ENCODE measurements at places on chromosomes 6 and 20.
A peak's percentile ranks its signal among the peaks of the same experiment; 100 is the strongest.

- DNase-seq, result no peak
Measured at GRCh38 chr6:87154641-87154992, 748 bp upstream of the ZNF292 start.

DNA sequence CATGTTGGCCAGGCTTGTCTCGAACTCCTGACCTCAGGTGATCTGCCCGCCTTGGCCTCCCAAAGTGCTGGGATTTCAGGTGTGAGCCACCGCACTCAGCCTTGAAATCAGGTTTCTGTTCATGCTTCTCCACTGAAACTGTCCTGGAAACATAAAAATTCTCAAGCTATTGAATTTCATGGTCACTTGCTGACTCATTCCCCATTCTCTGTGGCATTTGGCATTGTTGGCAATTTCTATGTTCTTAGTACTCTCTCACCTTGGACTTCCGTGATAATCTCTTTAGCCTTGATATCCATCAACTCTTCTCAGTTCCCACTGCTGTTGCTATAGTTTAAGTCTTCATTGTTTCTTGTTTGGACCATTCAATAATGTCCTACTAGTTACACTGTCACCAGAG lies 6.2 kb downstream of the SEL1L2 start:
- DNase-seq, result no peak

DNA sequence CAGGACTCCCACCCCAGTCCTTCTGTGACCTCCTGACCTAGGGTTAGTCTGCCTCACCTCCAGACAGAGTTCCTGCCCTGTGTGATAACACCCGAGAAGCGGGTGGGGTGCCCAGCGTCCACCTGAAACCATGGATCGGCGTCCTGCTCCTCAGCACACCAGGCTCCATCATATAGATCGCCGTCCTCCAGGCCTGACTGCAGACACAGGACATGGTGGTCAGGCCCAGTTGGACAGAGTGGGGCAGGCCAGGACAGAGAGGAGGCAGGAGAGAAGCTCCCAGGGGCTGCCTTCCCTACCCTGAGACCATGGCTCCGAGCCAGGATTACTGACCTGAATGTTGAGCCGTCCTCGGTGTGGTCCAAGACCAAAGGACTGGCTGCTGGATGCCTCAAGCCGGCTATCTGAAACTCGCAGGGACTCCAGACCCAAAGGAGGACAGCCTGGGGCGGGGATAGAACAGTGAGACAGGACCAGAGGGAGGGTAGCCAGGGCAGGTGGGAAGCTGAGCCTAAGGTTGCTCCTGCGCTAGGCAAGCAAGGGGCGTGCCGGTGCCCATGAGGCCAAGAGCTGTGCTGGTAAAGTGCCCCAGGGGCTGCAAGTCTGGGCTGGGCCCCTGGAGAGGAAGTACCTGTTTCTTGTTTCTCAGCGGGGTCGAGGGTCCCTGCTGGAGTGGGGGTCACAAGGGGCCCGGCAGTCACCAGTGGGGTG lies 2.2 kb downstream of the CPXM1 start:
- DNase-seq, result no peak

- no peak for DNase-seq
Measured at GRCh38 chr20:32577023-32577422, 8.1 kb downstream of the NOL4L start.

DNA sequence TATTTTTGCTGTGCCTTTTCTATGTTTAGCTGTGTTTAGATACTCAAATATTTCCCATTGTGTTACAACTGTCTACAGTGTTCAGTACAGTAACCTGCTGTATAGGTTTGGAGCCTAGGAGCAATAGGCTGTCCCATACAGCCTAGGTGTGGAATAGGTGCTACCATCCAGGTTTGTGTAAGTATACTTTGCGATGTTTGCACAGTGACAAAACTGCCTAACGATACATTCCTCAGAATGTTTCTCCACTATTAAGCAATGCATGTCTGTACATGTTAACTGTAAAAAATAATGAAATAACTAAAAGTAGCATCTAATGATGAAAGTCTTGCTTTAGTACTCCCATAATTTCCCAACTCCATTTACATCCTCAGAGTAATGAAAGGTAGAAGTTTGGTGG lies 46.0 kb downstream of the SERAC1 start:
- no peak for DNase-seq

GRCh38 chr6:11248974-11249761 lies 16.7 kb upstream of the NEDD9 start:
- DNase-seq, result no peak

GRCh38 chr20:45611054-45611453 lies 18.5 kb upstream of the WFDC10A start:
- DNase-seq, result no peak

DNA sequence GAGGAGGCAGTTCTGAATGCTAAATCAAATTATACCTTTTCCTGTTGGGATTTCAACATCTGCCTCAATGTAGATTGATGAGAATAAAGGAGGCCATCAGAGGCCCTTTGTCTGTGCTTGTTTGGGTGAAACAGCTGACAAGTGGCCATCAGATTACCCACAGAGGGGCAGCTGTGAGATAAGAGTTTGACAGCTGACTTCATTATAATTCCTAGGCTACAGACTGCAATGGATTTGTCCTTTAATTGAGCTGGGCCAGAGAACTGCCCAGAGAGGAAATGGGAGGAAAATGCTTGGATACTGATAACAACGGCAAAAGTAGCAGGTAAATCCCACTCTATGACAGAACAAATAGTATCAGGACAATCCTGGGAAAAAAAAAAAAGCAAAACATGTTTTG lies 649.4 kb downstream of the HDGFL1 start:
- DNase-seq, result no peak

GRCh38 chr20:24455081-24455480 lies 14.3 kb upstream of the SYNDIG1 start:
- no peak for DNase-seq

- no peak for DNase-seq
Measured at GRCh38 chr20:49338061-49338460, 60.2 kb upstream of the ZNFX1 start.

DNA sequence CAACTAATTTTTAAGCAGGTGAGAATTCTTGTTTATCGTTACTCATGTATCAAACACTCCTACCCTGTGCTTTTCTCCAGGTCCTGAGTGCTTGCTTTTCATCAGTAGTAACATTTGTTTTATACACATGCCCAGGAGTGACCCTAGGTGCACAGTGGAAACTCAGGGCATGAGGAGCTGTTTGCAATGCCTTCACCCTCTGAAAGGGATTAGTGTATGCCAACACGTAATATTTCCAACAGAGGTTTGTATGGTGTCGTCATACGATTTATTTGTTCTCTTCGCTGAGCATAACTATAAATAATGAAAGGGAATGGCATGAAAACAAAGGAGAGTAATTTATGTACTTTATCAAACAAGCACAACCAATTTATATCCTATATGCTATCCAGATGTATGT lies 537.4 kb upstream of the MMS22L start:
- no peak for DNase-seq

DNA sequence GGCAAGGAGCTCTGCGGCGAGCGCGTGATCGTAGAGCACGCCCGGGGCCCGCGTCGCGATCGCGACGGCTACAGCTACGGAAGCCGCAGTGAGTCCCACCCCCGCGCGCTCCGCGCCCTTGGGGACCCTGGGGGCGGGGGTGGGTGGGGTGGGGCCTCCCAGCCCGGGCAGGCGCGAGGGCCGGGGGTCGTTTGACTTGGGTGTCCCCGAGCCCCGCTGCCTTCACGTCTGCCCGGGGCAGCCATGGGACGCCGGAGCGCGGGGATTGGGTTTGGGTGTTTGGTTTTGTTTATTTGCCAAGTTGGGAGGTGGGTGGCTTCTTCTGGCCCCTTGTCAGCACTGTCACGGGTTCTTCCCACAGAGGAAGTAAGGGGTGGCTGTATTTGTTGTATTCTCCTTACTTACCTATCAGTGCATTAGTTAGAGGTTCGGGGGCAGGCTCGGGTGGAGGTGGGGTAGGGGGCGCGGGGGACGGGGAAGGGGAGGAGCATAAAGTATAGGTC lies 777 bp downstream of the SRSF6 start:
- no peak for DNase-seq

DNA sequence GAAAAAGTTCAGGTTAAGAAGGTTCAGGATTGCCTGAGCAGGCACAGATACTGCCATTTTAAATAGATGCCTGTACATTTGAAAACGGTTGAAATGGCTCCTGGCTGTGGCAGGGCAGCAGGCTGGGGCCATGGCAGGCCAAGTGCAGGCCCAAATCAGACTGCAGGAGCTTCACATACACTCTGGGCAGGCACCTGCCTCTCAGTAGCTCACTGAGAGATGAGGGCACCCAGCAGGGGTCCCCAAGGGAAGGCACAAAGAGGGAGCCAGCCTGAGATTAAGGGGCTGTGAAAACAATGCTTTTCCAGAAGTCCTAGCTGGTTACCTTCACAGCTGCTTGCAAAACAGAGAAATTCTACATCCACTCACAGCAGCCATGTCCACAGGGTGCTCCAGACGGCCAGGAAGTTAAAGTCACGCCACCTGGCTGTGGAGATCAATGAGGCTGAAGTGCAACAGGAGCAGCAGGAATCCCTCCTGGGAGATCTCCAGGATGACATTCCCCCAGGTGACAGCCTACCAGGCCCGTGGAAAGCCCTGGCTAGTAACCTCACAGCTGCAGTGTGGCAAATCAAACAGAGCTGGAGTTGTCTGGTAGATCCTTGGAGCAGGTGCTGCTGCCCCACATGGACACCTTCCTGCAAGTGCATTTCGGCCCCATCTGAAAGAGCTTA lies 6.2 kb upstream of the RAET1E start:
- no peak for DNase-seq

GRCh38 chr20:52619101-52619500 lies 353.1 kb upstream of the TSHZ2 start:
- no peak for DNase-seq

GRCh38 chr6:168419569-168419968 lies 21.4 kb upstream of the SMOC2 start:
- DNase-seq, result no peak

GRCh38 chr6:35620706-35621105 lies 68.0 kb downstream of the FKBP5 start:
- DNase-seq, result no peak

DNA sequence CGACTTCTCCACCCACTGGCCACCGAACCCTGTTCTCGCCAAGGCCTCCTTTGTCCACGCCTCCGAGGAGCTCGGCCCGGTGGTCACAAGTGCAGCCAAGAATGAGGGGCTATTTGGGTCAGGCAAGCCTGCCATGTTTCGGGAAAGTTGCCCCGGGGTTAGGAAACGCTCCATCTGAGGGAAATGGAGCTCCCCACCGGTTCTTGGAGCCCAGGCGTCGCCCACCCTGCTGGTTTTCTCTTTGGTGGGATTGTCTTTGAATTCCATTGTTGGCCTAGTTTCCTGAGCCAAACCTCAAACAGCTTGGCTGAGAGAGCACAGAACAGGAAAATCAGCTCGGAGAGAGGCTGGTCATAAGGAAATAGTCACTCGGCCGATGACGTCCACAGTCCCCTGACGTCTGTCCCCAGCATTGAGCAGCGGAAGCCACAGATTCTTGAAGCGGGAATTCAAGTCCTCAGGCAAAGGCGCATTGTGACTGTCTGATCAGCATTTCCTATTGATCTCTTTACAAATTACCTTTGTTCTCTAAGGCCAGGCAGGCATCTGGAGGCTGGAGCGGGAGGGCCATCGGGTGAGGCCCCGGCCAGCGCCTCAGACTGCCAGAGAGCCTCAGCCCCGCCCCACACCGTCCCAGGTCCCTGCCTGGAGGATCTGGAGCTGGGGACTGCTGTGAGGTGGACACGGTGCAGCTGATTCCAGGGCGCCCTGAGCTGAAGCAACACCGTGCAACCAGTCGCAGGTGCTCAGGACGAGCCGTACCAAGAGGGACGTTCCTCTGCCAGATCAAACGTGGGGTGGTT lies 138.6 kb downstream of the DLL1 start:
- no peak for DNase-seq

DNA sequence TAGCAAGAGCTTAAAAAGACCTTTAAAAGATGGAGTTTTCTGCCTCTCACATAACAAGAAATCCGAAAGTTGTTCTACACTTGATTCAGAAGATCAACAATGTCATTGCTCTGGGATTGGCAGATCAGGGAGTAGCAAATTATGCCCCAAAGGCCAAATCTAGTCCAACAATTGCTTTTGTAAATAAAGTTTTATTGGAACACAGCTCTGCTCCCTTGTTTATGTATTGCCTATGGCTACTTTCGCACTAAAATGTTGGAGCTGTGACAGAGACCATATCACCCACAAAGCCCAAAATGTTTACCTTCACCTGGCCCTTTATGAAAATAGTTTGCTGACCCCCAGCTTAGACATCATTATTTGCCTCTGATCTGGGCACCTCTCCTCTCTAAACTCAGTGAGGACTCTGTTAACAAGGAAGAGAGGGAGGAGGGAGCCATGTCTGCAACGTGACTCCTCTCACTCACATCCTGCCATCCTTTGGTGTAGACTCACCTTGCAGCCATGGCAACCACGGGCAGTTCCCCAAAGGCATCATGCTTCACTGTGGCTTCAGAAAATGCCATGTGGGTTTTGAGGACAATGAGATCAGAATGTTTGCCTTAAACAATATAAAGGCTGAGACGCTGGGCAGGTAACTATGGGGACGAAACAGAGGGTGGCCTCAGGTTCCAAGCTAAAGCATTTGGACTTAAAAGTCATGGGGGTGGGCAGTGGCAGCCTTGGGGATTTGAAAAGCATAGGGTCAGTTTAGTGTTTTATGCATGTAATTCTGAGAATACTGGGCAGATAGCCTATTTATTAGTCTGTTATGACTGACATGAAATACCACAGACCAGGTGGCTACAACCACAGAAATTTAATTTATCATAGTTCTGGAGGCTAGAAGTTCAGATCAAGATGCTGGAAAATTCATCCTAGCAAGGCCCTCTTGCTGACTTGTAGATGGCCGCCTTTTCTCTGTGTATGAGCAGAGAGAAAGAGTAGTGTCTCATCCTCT lies 149.7 kb upstream of the TNFAIP3 start:
- peak; percentile 60 for DNase-seq

DNA sequence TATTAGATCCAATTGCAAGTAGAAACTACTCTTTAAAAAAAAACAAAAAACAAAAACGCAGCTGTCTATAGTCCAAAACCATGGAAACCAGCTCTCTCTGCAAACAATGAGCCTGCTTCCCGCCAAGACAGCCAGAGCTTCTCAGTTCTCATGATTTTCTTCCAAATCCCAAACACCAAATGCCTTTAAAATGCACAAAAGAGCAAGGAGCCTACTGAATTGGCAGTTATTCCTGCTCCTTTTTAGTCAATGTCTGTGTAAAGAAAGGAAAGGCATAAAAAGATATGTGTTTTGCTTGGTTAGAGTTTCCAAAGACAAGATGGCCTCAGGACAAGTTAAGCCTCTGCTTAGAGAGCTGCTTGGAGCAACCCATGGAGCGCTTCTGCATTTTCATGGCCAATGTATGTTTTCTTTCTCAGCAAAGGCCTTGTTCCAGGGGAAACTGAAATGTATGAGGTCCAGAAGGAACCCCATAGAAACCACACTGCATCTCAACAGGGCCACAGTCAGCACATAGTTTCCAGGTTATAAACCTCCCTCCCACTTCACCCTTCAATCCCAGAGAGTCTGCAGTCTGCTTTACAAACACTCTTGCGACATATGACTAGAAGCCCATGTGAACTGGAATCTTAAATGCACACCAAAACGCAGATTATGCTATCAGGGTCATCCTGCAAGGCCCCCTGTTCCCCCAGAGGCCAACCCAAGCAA lies 209.3 kb upstream of the TAB2 start:
- DNase-seq, result no peak

- DNase-seq, result no peak
Measured at GRCh38 chr20:36720510-36720909, 25.4 kb downstream of the NDRG3 start.

Data from T-helper 1 cell (primary cell).